CD4-positive, alpha-beta T cell treated with Interleukin-1 beta for 1 hour (primary cell): ENCODE measurements at places on chromosomes 6 and 20.

- DNase-seq: no peak
Measured at GRCh38 chr6:97305414-97306066, 22.5 kb upstream of the MMS22L start.

- no peak for DNase-seq
Measured at GRCh38 chr20:34040300-34040995, 46.7 kb downstream of the RALY start.

DNA sequence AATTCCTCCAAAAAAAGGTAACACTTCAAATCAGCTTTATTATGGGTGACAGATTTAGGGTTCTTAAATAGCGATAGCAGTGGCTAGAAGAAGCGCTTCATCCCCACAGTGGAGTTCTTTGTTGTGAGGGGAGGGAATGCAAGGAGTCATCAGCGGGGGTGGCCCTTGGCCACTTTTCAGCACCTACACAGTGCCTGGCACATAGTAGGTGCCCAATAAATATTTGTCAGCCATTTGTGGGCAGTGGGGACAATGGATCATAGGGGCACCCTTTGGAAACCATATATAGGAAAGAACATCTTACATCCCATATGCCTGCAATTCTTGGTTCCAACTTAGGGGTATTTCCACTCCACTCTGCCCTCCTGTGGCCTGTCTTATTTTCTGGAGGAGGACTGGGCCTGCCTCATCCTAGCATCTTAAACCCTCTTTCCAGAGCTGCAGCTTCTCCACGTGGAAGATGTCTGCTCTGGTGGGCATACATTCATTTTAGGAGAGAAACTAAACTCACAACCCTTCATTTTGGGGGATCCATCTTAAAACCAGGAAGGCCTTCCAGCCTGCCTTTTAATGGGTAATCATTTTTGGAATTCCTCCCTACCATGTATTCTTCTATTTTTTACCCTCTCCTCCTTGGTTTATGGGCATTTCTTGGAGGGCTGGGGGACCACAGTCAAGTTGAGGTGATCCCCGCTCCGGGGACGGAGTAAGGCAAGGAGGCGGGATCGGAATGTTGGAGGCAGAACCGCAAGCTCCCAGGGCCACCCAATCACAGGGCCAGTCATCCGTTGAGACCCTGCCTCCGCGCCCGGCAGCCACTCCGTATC lies 2.6 kb upstream of the GPSM3 start:
- DNase-seq: no peak

GRCh38 chr6:26016245-26016962 lies 53.8 kb downstream of the TRIM38 start:
- no peak for DNase-seq

DNA sequence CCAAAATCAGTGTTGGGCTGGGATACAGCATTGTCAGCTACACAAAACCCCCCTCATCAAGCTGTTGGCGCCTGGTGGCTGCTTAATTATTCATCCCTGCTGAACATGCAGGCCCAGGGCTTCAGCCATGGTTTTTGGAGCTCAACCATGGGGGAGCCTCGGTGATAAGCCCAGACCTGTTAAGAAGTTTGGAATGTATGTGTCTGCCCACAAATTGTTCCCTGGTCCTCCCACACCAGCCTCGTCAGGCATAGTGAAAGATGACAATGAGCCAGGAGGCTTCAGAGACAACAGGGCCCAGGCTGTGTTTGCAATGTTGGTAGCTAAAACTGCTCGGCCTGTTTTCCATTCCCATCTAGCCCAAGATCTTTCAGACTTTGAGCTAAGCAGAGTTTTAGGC lies 34.8 kb upstream of the SIRPA start:
- no peak for DNase-seq

DNA sequence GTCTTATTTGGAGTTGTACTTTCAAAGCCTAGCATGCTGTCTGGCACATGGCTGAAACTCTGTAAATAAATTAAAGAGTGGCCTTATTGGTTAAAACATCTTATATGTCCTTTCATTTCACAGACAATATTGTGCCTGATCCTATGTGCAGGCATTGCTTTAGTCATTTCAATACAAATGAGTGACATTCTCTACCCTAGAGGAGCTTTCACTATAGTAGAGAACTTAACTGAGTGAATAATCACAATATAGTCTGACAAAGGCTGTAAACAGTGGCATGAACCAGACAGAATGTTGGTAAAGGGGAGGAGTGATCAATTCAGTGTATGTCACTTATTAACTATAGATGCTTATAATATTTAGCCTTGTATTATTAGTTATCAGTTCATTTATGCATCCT lies 481.8 kb downstream of the TFAP2B start:
- no peak for DNase-seq
